Stimulated activated naive CD4-positive, alpha-beta T cell (primary cell): ENCODE measurements at places on chromosomes 16 and 17.

DNA sequence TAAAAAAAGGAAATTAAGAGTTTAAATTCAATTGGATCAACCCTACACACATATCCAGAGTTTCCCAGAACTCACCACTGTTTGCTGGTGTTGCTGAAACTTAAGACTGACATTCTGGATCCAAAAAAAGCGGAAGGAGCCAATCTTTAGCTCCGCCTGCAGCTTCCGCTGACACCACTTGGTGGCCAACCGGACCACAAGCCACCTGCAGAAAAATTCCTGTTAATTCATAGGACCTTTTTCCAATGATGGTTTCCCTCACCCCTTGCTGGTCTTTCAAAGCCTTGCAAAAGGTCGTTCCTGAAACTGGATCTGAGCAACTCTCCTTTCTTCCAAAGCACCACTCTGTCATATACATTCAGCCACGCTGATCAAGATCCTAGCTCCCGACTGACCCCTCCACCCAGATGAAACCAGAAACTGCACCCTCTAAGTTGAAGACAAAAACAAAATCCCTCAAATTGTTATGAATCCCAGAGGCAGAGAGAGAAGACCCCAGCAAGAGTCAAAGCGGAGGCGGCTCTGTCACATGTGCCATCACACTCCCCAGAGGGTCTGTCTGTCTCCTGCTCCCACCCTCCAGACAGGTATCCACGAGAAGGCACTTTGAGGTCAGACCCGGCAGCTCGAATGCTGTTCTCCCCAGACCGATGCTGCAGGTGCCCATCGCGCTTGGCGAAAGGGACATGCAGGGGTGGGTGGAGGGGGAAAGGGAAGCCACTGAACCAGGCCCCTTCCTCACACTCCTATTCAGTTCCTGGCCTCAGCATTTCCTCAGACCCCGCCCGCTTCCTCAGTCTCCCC lies 773 bp downstream of the BLTP2 start:
- no peak for DNase-seq

- no peak for DNase-seq
Measured at GRCh38 chr17:17491031-17491471, 5.1 kb downstream of the RASD1 start.

GRCh38 chr17:82193520-82194220 lies 19.0 kb downstream of the CCDC57 start:
- no peak for DNase-seq

DNA sequence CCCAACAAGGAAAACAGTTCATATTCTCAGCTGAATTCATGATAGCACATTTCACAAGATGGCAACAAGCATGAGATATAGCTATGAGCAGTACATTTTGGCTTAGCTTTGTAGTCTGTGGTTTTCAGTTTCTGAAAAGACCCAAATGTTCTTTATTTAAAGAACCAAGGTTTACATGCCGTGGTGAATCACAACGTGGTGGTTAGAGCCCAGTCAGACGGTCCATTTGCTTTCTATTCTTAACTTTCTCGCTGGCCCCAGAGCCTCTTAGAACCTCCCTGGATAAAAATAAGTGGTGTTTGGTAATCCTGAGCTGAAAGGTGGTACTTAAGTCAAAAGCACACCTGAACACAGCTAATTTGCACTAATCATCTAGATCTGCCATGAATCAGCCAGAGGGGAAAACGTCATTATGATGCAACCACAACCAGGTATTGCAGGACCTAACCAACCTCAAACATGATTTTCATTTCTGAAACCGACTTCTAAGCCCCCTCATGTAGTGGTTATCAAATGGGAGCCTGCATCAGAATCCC lies 18.6 kb upstream of the HAPSTR1 start:
- no peak for DNase-seq

- no peak for DNase-seq
Measured at GRCh38 chr17:62999736-63000135, 33.7 kb downstream of the TANC2 start.

DNA sequence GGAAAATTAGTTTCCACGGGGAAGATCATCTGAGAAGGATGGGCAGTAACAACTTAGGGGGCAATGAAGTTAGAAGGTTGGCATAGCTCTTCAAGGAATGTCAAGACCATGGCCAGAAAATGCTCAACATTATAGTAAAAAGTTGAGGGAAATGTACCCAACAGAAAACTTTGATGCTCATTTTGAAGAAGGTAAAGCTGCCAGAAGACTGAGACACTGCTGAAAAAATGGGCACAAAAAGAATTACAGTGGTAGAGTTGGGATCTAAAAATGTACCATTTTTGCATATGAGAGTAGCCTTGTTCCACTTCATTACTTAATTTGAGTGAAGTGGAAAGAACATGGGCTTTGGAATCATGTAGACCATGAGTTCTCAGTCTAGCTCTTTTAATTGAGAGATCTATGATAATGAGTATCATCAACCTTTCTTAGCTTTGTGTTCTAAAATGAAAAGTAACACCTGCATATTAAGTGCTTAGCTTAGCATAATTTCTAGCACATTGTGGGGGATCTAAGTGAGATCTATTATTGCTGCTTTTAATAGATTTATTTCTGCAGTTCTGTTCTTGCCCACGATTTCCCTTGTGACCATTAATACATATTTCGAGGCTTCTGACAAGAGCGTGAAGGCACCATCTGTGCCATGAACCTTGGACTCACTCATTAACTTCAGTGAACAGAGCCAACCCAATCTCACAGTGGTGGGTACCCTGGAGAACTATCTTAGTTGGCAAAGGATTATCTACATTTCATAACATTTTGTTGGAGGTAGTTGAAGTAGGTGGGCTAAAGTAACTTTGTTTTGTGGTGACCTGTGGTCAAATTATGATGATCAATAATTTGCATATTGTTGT lies 3.0 kb downstream of the NACA2 start:
- DNase-seq, result no peak

DNA sequence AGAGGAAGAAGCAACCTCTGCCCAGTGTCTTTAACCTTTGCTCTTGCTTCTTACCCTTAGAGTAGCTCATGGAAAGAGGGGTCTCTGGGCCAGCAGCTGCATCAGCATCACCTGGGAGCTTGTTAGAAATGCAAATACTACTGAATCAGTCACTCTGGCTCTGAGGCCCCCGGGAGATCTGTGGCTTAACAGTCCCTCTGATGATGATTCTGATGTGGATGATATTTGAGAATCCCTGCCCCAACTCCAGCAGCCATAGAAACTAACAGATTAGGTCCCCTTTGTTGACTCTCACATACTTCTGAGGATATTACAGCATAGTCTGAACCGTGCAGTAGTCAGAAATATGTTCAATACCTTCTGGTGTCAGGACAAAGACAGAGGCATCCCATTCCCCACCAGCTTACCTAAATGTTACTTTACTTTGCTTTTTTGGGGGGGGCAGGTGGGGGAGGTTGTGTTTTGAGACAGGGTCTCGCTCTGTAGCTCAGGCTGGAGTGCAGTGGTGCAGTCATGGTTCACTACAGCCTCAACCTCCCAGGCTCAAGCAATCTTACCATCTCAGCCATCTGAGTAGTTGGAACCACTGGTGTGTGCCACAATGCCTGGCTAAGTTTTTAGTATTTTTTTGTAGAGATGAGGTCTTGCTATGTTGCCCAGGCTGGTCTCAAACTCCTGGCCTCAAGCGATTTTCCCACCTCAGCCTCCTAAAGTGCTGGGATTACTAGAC lies 220.1 kb downstream of the CCDC182 start:
- DNase-seq, result no peak

GRCh38 chr16:4053301-4053845 lies 62.9 kb downstream of the ADCY9 start:
- no peak for DNase-seq

DNA sequence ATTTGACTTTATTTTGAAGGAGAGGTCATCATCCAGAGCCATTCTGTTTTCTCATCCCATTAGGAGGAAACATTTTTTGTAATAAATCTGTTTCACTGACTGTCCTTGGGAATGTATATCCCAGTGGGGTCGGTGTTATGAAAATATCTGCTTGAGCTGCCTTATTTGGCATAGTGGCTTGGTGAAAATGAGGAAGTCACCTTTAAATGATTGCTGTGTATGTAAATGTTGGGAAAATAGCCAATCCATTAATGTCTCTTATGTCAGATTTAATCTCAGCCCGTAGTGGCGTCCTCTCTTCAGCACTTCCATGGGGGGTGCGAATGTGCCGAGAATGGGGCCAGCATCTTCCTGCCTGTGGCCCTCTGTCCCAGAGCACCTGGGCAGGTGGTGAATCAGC lies 57.6 kb downstream of the BANP start:
- DNase-seq, result no peak

GRCh38 chr17:62098623-62099231 lies 33.6 kb upstream of the MED13 start:
- no peak for DNase-seq

GRCh38 chr17:76578376-76578775 lies 7.3 kb downstream of the ST6GALNAC2 start:
- DNase-seq, result no peak

DNA sequence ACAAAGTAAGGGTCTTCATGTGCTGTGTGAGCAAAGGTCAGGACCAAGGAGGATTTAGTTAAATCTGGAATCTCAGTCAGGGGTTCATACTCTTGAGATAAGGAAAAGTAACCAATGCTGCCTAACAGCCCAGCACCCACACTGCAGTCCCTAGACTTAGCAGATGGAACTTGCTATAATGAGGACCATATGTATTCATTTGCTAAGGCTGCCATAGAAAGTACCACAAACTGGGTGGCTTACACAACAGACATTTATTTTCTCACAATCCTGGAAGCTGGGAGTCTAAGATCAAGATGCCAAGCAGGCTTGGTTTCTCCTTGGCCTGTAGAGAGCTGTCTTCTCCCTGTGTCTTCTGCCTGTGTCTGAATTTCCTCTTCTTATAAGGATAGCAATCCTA lies 20.8 kb downstream of the ZP2 start:
- no peak for DNase-seq

DNA sequence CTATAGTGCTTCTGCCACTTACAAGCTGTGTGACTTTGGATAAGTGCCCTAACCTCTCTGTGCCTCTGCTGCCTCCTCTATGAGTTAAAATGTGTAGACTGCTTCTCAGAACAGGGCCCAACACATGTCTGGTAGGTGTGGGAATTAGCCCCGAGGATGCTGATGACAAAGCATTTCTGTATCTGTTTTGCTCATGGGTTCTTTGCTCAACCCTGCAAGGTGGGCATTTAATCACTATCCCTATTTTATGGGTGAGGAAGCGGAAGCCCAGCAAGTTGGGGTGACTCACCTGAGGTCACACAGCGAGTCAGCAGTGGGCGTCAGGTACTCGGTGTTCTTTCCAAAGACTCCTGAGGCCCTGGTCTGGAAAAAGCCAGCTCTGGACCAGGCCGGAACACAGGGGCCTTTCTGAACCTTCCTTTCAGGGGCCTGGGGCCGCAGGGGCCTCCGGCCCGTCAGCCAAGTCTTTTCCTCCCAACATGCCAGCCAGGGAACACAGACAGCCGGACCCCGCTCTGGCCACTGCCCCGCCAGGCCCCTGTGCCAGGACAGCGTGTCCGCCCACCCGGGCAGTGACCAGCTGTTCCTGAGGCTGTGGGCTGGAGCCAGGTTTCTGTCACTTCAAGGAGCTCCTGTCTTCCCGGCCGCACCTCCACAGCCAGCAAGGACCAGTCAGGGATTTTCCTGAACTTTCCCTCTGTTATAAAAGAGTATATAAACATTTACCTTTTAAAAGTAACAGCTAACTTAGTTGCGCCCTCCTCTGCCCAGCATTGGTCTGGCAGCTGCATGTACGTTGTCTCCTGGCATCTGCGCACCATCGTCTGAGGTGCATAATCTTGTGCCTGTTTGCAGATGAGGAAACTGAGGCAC lies 62.5 kb downstream of the SREBF1 start:
- no peak for DNase-seq

GRCh38 chr17:72110231-72110941 lies 10.4 kb upstream of the SOX9 start:
- no peak for DNase-seq

- no peak for DNase-seq
Measured at GRCh38 chr17:15955793-15956541, 11.0 kb downstream of the ADORA2B start.

DNA sequence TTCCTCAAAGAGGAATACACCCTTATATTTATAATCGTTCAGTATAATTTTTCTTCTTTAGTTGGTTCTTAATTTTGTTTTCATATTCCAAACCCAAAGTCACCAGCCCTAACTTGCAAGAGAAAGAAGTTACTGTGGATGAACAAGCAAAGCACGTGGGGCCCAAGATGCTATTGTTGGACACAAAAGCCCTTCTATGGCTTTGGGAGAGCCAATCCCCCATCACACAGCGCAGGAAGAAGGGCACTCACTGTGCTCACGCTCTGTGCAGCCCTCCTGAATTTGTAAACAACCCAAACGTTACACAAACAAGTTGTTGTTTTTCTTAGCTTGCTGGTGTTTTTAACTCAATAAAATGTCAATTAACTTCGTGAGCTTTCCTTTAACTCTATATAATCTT lies 22.5 kb downstream of the SPPL2C start:
- DNase-seq, result no peak

DNA sequence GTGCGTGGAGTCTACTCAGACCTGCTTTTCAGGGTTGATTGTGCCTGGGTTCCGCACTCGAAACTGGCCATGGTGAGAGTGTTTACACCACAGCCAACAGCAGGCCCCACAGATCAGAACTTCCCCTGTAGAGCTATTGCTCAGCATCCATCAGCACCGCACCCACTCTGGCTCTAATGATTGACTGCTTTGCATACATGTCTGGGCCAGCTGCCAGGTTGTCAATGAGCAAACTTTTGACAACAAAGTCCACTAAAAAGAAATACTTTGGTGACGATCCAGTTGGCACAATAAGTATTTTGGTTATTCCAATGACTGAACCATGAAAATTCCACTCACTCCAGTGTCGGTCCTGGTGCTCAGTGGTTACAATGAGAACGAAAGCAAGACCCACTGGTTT lies 190.7 kb downstream of the FOXL1 start:
- no peak for DNase-seq

- no peak for DNase-seq
Measured at GRCh38 chr16:11183035-11183812, 72.8 kb downstream of the SOCS1 start.

GRCh38 chr17:63780507-63780906 lies 6.5 kb downstream of the DDX42 start:
- no peak for DNase-seq

GRCh38 chr16:87132361-87133014 lies 184.7 kb downstream of the C16orf95 start:
- no peak for DNase-seq

- DNase-seq, result no peak
Measured at GRCh38 chr17:60959011-60959410, 281.4 kb downstream of the BCAS3 start.

GRCh38 chr16:57383276-57384247 lies 11.3 kb downstream of the CX3CL1 start:
- DNase-seq, result no peak

- no peak for DNase-seq
Measured at GRCh38 chr16:89600427-89600826, 13.0 kb upstream of the DPEP1 start.
